ENCODE measurements at places on chromosomes 12 and 14.
A peak's percentile ranks its signal among the peaks of the same experiment; 100 is the strongest.

DNA sequence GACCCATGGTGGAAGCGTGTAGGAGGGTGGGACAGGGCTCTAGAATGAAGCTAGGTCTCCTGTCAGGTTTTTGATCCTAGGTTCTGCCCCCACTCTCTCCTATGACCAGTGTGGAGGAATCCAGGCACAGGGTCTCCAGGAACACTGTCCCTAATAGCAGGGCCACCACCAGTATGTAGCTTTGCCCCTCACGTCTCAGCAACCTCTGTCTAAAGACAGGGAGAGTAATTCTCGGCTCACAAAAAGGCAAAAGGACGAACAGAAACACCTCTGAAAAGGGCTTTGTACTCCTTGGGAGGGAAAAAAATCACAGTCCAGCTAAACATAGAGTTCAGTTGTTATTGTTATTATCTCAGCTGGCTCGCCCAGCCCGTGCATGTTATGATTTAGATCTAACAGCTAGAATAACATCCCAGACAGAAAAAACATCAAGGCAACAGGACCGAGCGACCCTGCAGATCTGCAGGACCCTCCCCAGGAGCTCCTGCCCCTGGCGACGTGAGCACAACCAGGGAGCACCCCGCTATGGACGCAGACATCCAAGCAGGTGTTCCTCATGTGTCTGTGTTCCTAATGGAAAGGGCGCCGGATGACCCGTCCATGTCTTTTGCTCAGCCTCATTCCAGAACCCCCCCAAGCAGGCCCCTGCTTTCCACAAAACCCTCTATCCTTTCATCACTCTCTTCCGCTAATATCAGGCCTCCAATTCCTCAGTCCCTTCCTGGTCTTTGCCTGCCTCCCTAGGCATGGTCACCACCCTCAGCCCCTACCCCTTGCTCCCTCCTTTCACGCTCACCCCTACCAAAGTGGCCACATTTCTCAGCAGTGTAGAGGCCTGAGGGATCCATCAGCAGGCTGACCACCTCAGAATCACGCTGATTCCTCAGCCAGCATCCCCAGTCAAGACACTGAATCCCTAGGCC, 14.2 kb upstream of the SLC6A12 start:
- DNase-seq: no peak

- peak; percentile 90 for DNase-seq
Observed at GRCh38 chr14:76937181-76938091, 91.1 kb downstream of the IRF2BPL start.

- DNase-seq: no peak
Observed at GRCh38 chr12:132071830-132072384, 72.2 kb downstream of the DDX51 start.

- DNase-seq: peak; percentile 94
Observed at GRCh38 chr14:58639842-58640484, 2.2 kb downstream of the DACT1 start.

- peak; percentile 57 for DNase-seq
Observed at GRCh38 chr12:104720339-104721038, 237.6 kb downstream of the SLC41A2 start.

DNA sequence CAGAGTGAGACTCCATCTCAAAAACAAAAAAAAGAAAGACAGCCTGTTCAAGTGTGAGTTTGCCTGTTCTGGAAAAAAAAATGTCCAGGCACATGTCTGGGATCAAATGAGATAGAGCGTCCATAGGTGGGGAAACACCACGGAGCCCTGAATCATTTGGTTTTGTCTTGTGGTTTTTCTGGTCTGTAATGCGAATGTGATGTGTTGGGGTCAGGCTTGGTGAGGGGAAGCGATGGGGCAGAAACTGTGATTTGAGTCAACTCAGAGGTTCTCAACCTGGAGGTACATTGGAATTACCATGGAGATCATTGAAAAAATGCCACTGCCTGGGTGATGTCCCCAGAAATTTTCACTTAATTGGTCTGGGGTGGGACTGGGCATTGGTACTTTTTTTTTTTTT, 183.9 kb upstream of the PWP1 start:
- DNase-seq: no peak

DNA sequence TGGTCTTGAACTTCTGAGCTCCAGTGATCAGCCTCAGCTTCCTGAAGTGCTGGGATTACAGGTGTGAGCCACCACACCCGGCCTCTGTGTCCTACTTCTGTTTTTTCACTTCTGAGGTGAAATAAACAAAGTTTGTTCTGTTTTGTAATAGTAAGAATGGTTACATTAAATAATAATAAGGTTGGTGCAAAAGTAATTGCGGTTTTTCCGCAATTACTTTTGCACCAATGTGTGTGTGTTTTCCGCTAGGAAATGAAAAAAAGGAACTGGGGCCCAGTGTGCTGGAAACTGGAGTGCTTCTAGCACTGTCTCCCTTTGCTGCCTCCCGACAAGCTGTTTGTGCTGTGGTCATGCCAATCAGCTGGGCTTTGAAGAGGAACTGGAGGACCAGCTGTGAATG, 140.9 kb downstream of the NTS start:
- DNase-seq: no peak

GRCh38 chr12:127257366-127257935, 1009.5 kb upstream of the TMEM132C start:
- peak; percentile 57 for DNase-seq

GRCh38 chr14:80485764-80486163, 274.5 kb upstream of the DIO2 start:
- DNase-seq: no peak

GRCh38 chr12:94218233-94218632, 69.9 kb downstream of the PLXNC1 start:
- DNase-seq: no peak

- DNase-seq: peak; percentile 29
Observed at GRCh38 chr12:127214186-127214585, 1052.8 kb upstream of the TMEM132C start.

DNA sequence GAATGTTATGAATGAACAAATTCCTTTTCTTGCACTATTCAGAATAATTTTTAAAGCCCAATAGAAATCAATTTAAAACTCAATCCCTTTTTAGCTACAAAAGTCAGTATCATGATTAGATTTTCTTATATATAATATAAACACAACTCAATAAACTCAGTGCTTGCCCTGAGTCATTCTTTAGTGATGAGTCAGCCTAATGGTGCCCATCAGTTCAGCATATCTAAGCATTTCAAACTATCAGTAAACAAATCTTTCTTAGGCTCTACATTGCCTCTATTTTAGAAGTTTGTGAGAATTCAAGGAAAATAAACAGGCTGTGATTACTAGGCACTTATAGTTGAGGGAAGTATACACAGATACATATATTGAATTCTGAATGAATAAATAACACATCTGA, 179.6 kb downstream of the NELL2 start:
- no peak for DNase-seq

- DNase-seq: no peak
Observed at GRCh38 chr12:72610854-72611358, 338.7 kb downstream of the TRHDE start.

GRCh38 chr12:88305254-88305890, 163.3 kb downstream of the TMTC3 start:
- no peak for DNase-seq

GRCh38 chr12:46458500-46459102, 86.0 kb upstream of the SLC38A2 start:
- DNase-seq: no peak

DNA sequence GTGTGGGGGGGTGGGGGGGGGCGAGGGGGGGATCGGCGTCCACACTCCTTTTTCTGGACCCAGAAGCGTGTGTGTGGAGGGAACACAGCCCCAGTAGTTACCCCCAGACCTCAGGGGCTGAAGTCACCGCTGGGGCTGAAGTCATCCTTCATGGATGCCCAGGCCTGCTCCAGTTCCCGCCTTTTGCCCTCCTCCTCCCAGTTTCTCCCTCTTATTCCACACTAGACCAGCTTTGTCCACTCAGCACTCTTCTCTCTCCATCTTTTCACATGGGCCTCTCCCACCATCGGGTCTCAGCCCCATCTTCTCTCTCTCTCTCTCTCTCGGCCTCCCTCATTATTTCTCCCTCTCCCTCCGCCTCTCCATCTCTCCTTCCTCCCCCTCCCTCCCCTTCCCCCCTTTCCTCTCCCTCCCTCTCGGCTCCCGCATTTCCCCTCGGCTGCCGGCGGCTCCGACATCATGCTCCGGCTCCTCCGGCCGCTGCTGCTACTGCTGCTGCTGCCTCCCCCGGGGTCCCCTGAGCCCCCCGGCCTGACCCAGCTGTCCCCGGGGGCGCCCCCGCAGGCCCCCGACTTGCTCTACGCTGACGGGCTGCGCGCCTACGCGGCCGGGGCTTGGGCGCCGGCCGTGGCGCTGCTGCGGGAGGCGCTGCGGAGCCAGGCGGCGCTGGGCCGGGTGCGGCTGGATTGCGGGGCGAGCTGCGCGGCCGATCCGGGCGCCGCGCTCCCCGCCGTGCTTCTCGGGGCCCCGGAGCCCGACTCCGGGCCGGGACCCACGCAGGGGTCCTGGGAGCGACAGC, at the start of gene P3H3:
P3H3 (plus strand) TSS at position 426 of the 799 bp plus-strand sequence; CDS start at position 460, 34 bp downstream.
- DNase-seq: peak; percentile 54

- DNase-seq: no peak
Observed at GRCh38 chr14:44912041-44912869, 49.5 kb downstream of the KLHL28 start.

DNA sequence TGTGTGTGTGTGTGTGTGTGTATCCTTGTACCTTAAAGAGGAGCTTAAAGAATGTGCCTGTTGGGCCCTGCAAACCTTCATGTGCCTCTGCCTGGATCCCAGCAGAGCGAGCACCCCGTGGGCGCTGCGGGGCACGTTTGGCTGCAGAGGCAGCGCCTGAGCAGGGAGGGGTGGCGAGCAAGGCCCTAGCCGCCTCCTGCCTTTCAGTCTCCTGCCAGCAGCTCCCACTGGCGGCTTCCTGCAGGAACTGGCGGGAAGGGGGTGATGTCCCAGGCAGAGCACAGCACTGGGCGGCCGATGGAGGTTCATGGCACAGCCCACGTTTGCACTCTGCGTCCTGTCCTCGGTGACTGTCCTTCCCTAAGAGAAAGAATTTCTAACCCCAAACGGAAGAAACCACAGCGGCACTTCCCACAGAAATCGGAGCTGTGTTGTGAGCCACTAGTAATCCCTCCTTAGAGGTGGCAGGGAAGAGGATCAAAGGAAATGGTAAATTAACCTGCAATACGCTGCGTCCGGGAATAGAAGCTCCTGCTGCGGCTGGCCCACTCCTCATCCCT, 19.8 kb downstream of the ZBTB42 start:
- peak; percentile 70 for DNase-seq

GRCh38 chr12:113659416-113659815, 187.7 kb upstream of the LHX5 start:
- no peak for DNase-seq

DNA sequence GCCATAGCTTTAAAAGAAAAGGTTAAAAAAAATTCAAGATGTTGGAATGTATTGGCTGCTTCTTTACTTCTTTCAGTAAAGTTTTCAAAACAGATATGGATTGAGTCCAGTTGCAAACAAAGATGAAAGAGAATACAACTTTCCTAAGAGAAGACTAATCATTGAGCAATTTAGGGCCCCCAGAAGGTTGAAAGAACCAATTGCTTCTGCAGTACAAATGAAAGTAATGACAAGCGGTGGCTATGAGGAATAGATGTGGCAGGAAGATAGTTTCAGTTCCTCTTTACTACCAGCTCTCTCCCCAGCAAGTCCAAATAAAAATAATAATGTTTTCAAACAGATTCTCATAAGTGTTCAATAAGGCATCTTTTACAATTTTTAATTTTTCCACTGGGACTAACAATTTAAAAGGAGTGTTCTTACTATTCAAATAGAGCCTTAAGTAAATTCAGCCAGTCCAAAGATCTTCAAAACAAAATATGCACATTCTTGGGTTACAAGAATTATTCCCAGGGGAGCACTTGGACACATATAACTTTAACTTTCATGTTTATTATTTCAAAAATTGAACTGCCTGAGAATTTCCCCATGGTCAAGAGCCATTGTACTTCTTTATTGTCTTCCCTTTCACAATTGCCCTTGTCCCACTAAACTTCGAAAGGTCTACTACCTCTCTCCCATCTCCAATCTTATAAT, 62.3 kb upstream of the PPP1R12A start:
- peak; percentile 62 for DNase-seq

GRCh38 chr12:112977641-112978040, 678 bp upstream of the OAS2 start:
- DNase-seq: no peak

DNA sequence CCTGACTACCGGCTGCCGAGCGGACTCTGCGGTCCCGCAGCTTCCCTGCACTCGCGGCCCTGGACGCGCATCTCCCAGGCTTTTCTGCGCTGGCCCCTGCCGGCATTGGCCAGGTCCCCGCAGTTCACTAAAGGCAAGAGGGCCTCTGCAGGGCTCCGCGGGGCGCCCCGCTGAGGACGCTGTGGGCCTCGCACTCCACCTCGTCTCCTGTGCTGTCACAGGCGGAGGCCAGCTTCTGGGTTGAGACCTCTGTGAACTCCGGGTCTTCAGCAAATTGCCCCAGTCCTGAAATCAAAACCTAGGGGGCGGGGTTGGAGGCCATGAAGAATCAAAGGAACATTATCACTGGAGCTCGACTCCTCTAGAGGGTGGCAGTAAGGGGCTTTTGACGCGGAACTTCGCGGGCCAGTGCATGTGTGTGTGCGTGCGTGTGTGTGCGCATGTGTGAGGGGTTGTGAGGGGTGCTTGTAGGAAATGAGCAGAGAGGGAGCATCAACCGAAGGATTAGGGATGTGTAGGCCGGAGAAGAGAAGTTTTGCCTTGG, 68.5 kb upstream of the CAPRIN2 start:
- peak; percentile 26 for DNase-seq

- DNase-seq: peak; percentile 32
Observed at GRCh38 chr14:45249856-45250575, 3.0 kb downstream of the MIS18BP1 start.

- DNase-seq: peak; percentile 52
Observed at GRCh38 chr14:93207468-93208308, 632 bp downstream of the UBR7 start.

GRCh38 chr12:122111089-122111641, 32.6 kb downstream of the MLXIP start:
- no peak for DNase-seq

GRCh38 chr14:90797451-90797850, 18.8 kb downstream of the TTC7B start:
- peak; percentile 34 for DNase-seq

DNA sequence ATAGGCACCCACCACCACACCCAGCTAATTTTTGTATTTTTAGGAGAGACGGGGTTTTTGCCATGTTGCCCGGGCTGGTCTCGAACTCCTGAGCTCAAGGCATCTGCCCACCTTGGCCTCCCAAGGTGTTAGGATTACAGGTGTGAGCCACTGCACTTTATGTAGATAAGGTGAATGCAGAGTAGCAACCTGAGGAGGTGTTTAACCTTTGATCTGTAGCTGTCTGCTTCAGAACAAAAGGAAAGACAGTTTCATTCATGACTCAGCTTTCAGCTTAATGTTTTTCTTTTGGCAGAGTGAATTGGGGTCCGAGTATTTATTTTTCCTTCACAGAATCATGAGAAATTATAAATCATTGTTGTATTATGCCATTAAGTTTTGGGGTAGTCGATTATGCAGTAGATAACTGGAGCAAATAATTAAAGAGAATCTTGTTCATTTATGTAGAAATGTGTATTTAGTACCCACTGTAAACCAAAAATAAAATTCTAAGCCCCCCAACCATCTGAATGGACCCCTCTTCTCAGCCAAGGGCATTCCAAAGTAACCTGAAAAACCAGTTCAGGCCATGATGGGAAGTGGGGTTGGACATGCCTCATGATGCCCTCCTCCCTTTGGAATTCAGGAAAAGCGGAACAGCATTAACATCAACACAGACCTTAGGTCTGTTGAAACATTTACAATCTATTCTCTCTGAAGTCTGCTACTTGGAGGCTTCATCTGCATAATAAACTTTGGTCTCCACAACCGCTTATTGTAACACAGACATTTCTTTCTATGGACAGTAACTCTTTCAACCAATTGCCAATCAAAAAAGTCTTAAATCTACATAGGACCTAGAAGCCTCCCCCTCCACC, 10.7 kb upstream of the STX2 start:
- no peak for DNase-seq
